ENCODE measurements at places on chromosomes 16 and 17. TPM values are rescaled to one million over a fixed set of nuclear protein-coding genes. Genes with fewer than 3 reads are reported as not detected.

The CA10 gene
- total RNA-seq: not detected

DNA sequence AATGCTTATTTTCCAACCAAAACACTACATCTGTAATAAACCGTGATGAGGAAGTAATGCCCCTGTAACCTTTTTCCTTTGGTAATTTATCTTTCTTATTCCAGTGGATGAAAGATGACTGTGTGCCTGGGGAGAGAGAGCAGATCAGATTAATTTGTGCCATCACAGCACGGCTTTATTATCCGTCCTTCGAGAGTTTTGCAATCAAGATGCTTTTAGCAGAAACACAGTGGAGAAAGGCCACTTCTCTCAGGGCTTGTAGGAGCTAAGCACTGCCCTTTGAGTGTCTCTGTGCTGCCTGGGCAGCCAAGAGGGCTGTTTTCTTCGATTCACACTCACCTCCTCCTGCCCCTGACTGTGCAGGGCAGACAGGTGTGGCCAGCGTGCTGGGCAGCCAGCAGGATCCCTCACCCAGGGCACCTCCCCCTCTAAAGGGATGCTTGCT lies 190.2 kb downstream of the PRKCA start:
- no peak overlapping the region for H3K4me3 ChIP-seq
- no peak overlapping the region for H3K27ac ChIP-seq
- H3K4me1 ChIP-seq: peaks cover 5% of the 10 kb centered on the region
- H3K27me3 ChIP-seq: no peaks in the 10 kb centered on the region

- no peak for DNase-seq
- peaks cover 8% of the 10 kb centered on the region for H3K4me1 ChIP-seq
- no peaks in the 10 kb centered on the region for H3K27me3 ChIP-seq
- no peak overlapping the region for H3K27ac ChIP-seq
- no peaks in the 10 kb centered on the region for H3K36me3 ChIP-seq
- H3K4me3 ChIP-seq: no peak overlapping the region
Measured at GRCh38 chr17:57782062-57782490, 37.0 kb upstream of the CCDC182 start.

GRCh38 chr16:61332461-61332860 lies 703.8 kb downstream of the CDH8 start:
- no peaks in the 10 kb centered on the region for H3K4me1 ChIP-seq
- H3K36me3 ChIP-seq: no peaks in the 10 kb centered on the region
- no peak overlapping the region for H3K27ac ChIP-seq
- H3K4me3 ChIP-seq: no peak overlapping the region
- H3K27me3 ChIP-seq: no peaks in the 10 kb centered on the region
- no peak for DNase-seq

- no peak for DNase-seq
- H3K4me3 ChIP-seq: no peak overlapping the region
- H3K4me1 ChIP-seq: peaks cover 19% of the 10 kb centered on the region
- H3K36me3 ChIP-seq: no peaks in the 10 kb centered on the region
- H3K27ac ChIP-seq: no peak overlapping the region
Measured at GRCh38 chr17:83176623-83177583, 97.5 kb downstream of the METRNL start.

GRCh38 chr16:50448522-50448921 lies 79.7 kb upstream of the BRD7 start:
- H3K36me3 ChIP-seq: no peaks in the 10 kb centered on the region
- DNase-seq: no peak
- no peaks in the 10 kb centered on the region for H3K27me3 ChIP-seq
- no peaks in the 10 kb centered on the region for H3K4me1 ChIP-seq
- no peak overlapping the region for H3K4me3 ChIP-seq
